ENCODE measurements at places on chromosomes 7 and 10.

DNA sequence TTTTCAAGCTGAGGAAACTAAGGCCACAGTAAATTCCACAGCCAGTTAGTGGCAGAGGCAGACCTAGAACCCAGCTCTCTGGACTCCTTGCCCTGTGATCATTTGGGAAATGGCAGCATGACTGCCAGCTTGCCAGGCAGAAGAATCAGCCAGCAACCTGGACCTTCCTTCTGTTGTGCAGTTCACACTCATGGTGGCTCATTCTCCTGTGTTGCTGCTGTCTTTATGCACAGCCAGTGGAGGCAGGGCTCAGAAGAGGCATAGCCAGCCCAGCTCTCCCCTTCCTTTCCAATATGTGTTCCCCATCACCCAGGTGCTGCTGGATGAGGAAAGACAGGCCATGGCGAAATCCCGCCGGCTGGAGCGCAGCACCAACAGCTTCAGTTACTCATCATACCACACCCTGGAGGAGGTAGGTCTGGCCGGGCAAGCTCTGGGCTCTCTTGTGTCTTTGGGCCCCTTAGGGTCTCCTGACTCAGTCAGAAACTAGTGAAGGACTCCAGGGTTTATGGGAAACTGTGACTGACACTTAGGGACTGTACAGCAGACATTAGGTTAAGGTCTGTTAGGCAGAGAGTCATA lies 14.8 kb downstream of the CPA5 start:
- no peak for DNase-seq

DNA sequence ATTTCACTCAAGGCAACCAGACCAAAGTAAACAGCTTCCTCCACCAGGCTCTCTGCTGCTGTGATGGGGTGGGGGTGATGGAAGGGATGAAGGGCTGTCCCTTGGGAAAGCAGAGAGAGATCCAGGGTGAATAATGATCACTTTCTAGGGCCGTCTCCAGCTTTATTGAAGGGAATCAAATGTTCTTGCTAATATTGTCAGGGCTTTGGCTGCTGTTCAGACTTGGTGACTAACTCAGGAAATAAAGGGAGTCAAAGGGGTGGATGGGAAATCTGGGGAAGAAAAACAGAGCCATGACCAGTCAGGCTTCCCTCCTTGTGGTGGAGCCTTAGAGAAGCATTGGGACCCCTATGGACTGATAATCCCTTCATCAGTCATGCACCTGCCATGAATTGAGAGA lies 196.2 kb upstream of the AGK start:
- no peak for DNase-seq

DNA sequence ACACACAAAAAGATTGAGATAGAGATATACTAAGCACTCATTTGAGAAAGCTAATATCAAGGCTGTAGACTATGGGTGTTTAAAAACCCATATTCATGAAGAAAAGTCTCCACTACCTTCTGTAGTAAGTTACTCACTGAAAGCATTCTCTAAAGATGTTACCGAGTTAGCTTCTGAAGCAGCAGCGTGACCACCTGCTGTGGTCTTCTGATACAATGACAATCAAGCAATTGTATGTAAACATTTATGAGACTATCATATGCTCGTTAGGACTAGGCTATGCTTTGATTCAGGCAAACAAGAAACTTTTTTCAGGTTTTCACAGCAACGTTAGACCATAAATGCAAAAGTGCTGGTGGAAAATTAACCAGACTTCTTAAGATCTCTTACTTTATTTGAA lies 11.2 kb downstream of the RHOBTB1 start:
- no peak for DNase-seq

GRCh38 chr7:738241-738640 lies 11.2 kb upstream of the PRKAR1B start:
- no peak for DNase-seq

- no peak for DNase-seq
Measured at GRCh38 chr10:119776536-119776935, 50.7 kb downstream of the INPP5F start.

DNA sequence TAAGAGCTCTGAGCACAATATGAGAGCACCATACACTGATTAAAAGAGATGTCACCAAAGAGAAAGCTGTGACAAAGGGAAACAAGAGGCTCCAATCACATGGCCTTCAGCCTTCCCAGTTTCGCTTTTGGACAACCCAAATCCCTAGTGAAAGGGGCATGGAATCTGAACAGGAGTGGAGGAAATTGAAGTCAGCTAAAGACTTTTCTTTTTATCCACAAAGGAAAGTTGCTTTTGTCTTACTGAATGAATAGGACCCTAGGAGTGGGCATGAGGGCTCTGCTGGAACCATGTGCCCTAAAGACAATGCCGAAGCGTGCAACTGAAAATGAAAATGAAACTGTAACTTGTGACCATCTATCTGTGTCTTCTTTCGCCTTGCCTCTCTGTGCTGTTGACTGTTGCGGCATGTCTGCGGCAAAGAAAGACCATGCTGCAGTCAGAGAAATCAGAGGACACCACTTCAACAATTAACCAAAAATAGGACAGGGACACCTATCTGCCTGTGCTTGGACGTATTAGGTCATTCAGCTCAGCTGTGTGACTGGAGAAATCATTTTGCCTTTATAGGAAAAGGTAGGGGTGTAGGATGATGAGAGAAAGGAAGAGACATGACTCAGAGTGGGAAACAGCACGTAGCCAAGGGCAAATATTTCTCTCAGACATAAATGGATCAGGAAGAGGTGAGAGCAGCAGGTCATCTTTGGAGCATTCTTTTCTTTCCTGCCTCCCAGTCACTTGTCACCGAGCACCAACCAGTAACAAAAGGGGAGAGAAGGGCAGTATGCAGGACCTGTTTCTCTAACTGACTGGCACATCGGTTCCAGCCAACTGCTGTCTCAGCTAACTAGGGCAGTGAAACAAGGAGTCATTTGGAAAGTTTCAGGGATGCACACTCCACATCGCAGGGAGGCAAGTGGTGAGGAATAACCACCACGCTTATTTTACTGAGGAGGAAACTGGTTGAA lies 12.3 kb downstream of the CAV2 start:
- DNase-seq: no peak

All from nucleus accumbens (tissue), 56 donors.